Stomach (tissue), 19 donors: ENCODE measurements at places on chromosomes 2 and 18. TPM values are rescaled to one million over a fixed set of nuclear protein-coding genes. Genes with fewer than 3 reads are reported as not detected.

- no peak for DNase-seq
Measured at GRCh38 chr2:43273529-43273928, 47.1 kb upstream of the ZFP36L2 start.

DNA sequence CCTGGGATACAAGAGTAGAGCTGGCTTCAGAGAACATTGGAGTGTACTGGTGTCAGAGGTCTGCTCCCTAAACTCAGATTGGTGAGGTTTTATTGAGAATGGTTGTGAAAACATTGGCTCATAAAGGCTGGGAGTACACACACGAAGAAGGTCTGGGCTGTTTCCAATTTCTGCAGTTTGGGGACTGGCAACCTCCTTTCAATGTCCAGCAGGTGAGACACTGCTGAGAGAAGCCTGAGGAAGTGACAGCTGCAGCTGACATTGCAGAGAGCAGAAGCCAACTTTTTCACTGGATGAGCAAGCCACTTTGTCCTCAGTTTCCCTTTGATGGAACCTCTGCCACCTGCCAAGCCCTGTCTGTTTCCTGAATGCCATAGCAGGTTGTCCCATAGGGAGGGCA, 346.6 kb upstream of the SPRED2 start:
- no peak for DNase-seq

DNA sequence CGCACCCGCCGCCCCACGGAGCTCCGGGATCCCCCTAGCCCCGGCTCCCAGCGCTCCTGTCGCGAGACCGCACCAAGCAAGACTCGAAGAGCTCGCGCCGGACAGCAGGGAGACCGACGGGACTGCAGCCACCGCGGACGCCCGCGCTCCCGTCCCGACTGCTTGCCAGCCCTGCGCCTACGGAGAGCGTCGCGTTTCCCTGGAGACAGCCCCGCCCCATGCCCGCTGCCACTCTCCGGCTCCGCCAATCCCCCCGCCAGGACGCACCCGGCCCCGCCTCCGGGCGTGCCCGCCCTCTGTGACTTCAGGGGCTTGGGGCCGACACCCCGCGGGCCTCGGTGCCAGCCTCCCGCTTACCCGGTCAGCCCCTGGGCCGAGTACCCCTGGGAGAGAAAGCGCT, at the start of gene ANKMY1:
ANKMY1 (minus strand) TSS at position 181 of the 400 bp plus-strand sequence. CDS start 653 bp downstream, outside the sequence.
- peak; percentile 70 for DNase-seq

DNA sequence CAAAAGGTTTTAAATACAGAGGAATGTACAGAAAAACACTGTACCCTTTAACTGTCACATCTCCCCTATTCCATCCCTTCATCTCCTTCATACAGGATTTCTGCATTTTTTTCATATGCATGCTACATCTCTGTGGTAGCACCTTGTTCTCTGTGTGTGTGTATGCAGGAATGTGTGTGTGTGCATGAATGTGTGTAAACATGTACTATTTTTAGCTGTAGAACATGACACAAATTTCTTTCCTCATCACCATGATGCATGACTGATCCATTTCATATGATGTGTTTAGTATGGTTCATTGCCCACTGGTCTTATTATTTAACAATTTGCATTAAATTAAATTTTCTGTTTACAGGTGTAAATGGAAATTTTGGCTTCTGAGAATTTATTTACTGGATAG, 21.5 kb upstream of the ZEB2 start:
- no peak for DNase-seq

Gene TEX44
- total RNA-seq = not detected

DNA sequence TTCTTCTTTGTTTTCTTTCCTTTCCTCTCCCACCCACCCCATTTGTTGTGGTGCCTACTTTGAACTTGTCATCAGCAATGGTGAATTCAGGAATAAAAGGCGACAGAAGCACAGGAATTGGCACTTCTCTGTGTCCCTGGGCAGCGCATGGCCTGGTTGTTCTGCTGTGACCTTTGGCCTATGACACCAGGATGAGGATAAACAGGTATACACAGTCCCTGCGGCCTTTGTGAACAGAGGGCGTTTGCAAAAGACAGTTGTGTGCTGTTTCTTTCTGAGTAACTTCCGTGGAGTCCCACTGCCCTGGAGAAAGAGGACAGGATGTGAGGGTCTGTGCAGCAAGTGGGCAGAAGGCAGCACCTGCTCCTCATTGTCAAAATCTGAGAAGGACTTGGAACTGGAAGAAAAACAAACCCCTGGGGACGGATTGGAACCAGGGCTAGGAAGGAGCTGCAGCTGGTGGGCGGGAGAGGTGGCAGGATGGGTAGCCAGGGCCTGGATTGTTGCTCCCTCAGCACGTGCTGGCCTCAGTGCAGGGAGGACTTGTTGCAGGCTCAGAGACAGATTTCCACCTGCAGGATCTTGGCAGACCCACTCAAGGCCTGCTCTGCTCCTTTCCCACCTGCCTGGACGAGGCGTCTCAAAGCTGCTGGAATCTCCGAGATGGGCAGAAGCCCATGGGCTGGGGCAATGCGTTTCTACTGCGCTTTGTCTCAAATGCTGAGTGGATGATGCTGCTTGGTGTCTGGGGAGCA, 159.5 kb downstream of the ACKR3 start:
- DNase-seq = no peak

DNA sequence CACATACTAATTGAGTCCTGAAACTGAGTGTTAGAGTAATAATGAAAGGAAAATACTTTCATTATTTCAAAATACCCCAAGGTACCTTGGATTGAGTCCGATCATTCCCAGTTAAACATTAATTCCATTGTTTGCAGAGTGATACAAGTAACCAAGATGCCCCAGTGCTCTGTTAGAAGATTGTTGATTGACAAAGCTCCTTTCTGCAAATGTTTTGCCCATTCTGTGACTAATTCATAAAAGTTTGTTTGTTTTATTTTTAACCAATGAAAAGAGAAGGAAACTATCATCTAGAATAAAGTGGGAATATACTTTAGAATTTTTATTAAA, 124.0 kb downstream of the GULP1 start:
- DNase-seq = no peak

Gene TDRD15
- not detected for total RNA-seq

DNA sequence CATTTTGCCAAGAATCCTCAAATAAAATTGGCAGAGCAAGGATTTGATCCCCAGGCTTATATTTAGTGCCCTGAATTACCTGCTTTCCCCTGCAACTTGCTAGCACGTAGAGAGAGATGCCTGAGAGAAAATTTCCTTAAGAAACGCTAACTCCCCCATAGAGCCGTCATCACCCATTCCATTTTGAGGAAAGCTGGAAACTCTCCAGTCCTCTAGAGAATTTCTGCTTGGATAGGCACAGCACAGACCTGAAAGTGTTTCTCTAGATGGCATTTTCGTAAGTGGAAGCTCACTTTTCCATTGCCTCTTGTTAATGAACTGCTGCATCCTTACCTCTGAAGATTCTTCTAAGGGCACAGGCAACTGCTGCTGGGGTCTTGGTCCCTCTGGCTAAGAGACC, 277.8 kb upstream of the SIX2 start:
- DNase-seq = no peak

Gene LYG2
- not detected for total RNA-seq

DNA sequence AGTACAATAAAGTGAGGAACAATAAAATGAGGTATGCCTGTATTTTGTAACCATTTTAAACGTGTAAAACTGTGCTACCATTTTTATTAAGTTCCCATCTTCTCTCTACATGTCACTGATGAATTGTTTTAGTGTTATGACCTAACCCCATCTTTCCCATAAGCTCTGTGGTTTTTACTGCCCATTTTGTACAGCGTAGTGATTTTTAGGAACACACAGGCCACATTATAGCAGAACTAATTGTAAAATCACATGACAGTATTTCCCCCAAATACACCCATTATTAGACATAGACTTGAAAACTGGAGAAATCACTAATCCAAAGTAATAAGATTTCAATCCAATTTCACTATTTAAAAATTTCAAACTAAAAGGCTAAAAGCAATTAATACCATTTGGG, 130.7 kb downstream of the TMEM247 start:
- DNase-seq = no peak

DNA sequence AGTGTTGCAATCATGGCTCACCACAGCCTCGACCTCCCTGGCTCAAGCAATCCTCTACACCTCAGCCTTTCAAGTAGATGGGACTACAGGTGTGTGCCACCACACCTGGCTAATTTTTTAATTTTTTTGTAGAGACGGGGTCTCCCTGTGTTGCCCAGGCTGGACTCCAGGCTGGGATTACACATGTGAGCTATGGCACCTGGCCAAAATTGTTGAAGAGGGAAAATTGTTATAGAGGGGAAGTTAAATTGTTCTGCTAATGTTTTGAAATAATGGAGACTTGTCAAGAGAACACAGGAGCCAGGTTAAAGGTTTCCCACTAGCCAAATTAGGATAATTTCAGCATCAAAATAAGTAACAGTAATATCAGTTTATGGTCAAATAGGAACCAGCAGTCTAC, 25.1 kb downstream of the PPIG start:
- DNase-seq = no peak

DNA sequence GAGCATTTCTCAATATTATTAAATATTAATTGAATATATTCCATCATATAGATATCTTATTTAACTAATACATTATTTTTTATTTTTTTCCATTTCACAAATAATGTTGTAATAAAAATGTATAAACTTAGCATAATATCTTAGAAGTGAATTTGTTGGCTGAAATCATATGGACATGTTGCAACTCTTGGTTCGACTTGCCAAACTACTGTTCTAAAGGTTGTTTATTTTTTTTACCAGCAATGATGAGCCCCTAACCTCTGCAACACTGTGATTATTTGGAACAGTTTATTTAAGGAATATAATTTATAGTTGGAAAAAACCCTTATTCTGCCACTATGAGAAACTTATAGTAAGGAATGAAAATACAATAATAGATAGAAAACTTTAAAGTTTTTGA, 8.8 kb upstream of the NAB1 start:
- DNase-seq = no peak
